ENCODE measurements at places on chromosomes 13 and 19.

- no peak for DNase-seq
Observed at GRCh38 chr13:26074706-26075105, 22.9 kb upstream of the SHISA2 start.

GRCh38 chr19:43439032-43439708 is 24.5 kb downstream of the TEX101 start:
- peak; percentile 86 for DNase-seq

DNA sequence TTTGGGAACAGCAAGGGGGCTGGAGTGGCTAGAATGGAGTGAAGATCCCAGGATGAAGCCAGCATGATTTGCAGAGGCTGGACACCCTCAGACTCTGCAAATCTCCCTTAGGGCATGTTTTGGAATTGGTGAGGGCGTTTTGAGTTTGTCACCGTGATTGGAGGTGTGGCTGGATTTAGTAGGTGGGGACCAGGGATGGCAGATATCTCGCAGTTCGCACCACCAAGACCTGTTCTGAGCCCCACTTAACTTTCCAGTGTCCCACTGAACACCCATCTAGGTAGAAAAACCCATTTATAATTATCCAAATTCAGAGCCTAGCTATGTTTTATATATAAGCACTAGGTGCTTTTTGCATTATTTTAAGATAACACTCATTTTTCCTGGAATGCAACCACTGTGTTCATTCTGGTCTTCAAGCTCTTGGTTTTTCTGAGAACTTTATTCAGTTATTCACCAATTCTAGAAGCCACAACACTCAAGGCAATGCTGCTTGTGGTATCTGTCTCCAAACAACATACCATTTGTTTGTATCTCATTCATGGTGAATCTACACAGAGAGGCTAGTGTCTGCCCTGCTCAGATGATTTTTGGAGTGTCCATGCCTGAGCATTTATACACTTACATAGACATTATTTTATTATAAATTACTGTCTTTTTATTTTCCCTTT is 3.0 kb upstream of the NANOS2 start:
- DNase-seq, result no peak

- no peak for DNase-seq
Observed at GRCh38 chr19:31668921-31669320, 319.7 kb upstream of the TSHZ3 start.

GRCh38 chr13:91389186-91389585 is 9.2 kb upstream of the GPC5 start:
- DNase-seq, result no peak

GRCh38 chr19:3289971-3290569 is 65.6 kb downstream of the CELF5 start:
- no peak for DNase-seq

Data from stimulated activated naive CD4-positive, alpha-beta T cell (primary cell).